A172 (cell line): ENCODE measurements at places on chromosomes 1 and 21. TPM values are rescaled to one million over a fixed set of nuclear protein-coding genes. Genes with fewer than 3 reads are reported as not detected.

DNA sequence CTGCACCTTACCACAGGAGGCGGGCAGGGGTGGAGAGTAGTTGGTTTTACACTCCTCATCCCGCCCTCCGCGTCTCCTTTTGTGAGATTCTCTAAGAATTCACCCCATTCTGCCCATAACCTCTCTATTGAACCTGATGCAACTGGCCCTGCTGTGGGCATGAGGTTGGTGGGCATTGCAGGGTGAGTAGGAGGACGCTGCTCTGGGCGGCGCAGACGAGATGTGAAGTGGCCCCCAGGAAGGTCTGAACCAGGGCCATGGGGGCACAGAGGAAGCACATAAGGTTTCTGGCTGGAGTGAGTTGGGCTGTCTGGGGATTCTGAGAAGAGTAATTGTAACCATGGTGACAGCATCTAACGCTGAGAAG lies 8.8 kb downstream of the PADI1 start:
- no peak for DNase-seq

Gene ASH1L
- total RNA-seq, result 20.1 and 26.8 TPM in 2 replicates

DNA sequence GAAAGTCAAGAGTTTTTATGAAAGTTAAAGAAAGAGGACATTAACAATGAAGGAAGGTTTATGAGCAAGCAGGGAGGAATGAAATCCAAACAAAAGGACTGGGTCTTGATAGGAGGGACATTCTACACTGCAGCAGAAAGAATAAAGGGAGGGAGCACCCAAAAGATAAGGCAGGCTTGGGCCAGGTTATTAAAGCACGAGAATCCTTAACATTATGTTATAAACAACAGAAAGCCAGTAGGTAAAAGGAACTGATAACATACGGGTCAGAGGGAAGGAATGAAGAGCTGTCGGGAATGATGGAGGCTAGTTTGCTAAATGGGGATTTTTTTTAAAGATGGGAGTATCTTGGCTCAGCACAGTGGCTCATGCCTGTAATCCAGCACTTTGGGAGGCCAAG lies 19.4 kb downstream of the LPGAT1 start:
- DNase-seq, result no peak

DNA sequence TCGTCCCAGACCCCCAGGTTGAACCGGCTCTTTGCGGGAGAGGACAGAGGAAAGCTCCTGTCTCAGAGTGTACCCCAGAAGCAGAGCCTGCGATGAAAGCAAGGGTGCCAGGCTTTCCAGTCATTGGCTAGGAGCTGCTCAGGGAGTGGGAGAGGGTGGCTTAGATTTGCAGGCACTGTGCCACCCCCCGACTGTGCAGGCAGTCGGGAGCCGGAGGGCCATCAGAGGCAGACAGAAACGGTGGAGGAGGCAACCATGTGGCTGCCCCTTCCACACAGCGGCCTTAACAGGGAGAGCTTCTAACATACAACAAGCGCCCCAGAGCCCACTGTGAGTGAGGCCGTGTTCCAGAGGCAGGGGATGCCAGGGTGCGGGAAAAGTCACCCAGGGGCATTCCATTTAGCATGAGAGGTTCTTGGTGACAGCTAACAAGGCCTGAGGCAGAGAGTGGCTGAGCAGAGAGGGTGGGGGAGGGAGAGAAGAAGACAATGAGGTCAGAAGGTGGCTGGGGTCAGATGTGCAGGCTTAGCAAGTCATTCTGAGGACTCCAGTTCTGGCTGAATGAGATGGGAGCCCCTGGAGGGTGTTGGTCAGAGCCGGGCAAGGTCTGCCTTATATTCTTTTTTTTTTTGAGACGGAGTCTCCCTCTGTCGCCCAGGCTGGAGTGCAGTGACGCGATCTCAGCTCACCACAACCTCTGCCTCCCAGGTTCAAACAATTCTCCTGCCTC lies 9.5 kb upstream of the C1orf167 start:
- DNase-seq, result no peak

DNA sequence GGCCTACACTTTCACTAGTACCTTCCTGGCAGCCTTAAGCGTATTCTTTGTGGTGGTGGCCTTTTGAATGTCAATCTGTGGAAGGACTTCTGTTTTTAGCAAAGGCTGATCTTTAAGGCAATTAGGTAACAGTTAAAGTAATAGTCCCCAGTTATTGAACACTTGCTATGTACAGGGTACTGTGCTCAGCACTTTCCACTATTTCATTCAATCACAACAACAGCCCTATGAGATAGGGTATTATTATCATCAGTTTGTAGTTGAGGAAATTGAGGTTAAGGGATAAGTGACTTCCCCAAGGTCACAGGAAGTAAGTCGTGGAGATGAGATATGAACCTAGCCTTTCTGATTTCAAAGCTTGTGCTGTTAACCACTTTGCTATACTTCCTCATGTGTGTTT lies 185.7 kb downstream of the ST6GALNAC3 start:
- DNase-seq, result no peak

Gene AQP10
- not detected in 2 replicates for total RNA-seq

GRCh38 chr21:38884440-38884839 lies 78.7 kb downstream of the ETS2 start:
- no peak for DNase-seq

Gene FCER1G
- not detected in 2 replicates for total RNA-seq

GRCh38 chr1:245128381-245129101 lies 26.2 kb upstream of the KIF26B start:
- DNase-seq, result no peak

GRCh38 chr1:3736131-3736561 lies 16.1 kb upstream of the CCDC27 start:
- no peak for DNase-seq

GRCh38 chr1:203287109-203287893 lies 18.0 kb upstream of the BTG2 start:
- no peak for DNase-seq

DNA sequence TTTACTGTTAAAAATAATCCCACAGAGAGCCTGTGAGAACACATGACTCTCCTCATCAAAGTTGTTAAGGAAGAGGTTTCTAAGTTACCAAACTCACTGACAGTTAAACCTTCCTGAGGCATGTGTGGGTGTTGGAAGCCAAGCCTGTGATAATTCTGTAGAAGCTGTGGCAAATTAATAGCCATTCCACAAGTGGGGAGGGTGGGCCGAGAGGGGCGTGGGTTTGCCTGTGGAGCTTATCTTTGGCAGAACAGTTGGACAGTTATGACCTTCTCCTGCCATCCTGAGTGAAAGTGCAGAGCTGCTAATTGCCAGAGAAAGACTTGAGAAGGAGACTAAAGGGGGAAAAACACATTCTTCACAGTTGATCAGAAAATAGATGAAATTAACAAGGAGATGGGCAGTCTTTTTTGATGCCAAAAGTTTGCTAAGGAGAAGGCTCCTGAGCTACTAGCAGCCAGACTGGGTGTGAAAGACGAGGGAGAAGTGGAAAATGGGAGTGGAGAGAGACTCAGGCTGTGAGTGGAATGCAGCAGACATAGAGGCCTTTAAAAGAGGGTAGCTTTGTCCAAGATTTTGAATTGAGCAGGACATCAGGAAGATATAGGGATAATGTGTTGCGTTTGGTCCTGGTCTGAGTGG lies 1.6 kb upstream of the PLA2G2C start:
- no peak for DNase-seq

Gene OR2T2
- total RNA-seq, result not detected in 2 replicates

DNA sequence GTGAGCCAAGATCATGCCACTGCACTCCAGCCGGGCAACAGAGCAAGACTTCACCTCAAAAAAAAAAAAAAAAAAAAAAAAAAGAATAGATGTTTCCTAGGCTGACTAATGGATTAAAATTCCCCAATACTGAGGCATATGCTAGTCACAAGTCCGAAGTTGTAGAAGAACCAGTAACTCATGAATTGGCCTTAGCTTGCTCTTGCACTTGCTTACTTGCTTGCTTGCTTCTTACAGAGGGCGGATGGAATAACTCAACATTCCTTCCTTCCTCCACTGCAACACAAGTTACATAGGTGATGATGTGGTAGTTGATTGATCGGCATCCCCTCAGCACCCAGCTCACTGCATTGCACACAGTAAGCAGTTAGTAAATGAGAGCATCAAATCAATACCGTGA lies 2.8 kb upstream of the TARS2 start:
- no peak for DNase-seq

- DNase-seq, result no peak
These were observed 18.2 kb downstream of the KIF1B start for GRCh38 chr1:10228528-10228927.

Gene KCNT2
- total RNA-seq, result 0.86 and 1.2 TPM in 2 replicates

Gene HRNR
- total RNA-seq, result not detected in 2 replicates

DNA sequence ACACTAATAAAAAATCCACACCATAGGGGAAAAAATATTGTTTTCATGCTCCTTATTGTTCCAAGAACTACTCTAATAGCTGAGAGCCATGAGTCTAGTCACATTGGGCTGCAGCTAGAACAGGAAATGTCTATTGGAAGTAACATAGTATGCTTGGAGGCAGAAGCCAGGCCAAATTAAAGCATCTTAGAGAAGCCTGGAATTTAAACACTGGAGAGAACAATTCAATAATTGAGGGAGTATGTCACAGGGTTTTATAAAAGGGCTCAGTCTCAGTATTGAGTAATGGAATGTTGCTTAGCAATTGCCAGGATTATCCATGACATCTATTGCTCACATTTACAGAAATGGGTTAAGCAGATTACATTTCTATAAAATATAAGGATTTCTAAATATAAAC lies 471.3 kb downstream of the LMO4 start:
- no peak for DNase-seq

- DNase-seq, result no peak
These were observed 166.4 kb downstream of the PSMG1 start for GRCh38 chr21:39016740-39017315.

Gene OR2M3
- 0.12 and 0.19 TPM in 2 replicates for total RNA-seq

GRCh38 chr1:174982971-174983689 lies 16.6 kb upstream of the CACYBP start:
- peak; percentile 55 for DNase-seq

Gene FCAMR
- total RNA-seq, result not detected in 2 replicates

DNA sequence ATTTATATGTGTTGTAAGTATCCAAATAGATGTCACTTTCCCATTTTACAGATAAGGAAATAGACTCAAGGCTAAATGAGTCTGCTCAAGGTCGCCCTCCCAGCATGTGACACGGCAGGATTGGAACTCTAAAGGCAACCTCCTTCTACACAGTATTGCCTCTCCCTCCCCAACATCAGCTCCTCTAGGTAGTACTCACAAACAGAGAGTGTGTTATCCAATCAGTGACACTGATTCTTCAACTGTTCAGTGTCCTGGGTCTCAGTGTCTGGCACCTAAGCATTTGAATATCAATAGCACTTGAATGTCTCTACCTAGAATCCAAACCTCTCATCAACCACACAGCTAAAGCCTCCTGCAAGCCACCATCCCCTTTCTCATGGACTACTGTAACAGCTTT lies 87.1 kb downstream of the DAB1 start:
- no peak for DNase-seq

- no peak for DNase-seq
These were observed 11.3 kb upstream of the BACH1 start for GRCh38 chr21:29287383-29287782.

DNA sequence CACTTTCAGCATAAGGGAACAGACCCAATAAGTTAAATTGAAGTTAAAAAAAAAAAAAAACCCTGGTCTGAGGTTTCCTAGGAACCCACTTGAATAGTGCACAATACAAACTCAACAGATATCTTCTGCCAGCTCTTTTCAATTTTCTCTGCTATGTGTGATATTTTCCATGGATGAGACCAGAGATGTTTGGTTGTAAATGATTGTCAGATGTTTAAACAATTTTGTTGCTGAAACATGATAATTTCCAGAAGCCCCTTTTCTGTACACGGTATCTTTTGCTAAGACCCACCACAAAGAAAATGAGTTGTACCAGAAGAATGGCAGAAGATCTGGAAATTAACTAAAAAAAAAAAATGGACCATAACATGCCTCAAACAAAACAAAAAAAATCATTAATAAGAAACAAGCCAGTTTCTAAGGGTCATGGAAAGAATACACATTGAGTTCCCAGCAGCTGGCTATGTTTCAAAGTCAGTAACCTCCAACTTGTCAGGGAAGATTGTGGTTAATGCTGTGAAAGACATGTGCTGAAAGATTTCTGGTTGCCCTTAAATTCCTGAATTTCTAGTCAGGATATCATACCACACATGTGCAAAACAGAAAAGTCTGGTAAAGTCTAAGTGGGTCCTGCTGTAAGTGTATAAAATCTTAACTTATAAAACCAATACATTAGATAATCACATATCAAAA lies 35.6 kb upstream of the MGST3 start:
- DNase-seq, result no peak

DNA sequence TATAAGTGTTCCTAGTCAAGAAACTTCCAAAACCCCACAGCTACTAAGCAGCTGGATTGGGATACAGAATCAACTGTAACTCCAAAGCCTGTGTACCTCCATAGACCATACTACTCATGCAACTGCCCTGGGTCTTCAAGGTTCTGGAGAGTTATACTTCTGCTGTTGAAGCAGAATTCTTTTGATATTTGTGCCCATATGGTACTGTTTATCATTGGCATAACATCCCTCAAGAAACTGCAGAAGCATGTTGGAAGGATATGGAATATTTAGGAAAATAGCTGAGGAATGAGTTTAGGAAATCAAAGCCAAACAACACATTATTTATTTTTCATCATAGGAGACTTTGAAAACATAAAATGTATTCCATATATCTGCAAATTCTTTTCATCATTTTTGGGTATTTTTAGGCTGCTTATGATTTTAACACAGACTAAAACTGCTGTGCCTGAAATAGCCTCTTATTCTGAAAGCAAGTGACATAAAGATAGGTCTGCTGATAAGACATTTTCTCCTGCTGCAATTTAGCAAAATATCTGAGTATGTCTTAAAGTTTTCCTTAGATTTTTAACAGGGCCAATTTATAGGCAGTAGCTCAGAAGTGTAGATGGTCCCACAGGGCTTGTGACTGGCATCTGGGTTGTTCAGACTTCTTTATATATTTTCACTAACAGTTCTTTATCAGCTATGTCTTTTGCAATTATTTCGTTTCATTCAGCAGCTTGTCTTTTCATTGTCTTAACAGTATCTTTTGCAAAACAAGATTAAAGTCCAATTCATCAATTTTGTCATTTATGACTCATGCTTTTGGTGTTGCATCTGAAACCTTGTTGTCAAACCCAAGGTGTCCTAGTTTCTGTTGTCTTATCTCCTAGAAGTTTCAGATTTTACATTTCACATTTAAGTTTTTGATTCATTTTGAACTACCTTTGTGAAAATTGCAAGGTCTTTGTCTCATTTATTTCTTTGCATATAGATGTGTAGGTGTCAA lies 41.1 kb upstream of the ZNF124 start:
- DNase-seq, result peak; percentile 21

DNA sequence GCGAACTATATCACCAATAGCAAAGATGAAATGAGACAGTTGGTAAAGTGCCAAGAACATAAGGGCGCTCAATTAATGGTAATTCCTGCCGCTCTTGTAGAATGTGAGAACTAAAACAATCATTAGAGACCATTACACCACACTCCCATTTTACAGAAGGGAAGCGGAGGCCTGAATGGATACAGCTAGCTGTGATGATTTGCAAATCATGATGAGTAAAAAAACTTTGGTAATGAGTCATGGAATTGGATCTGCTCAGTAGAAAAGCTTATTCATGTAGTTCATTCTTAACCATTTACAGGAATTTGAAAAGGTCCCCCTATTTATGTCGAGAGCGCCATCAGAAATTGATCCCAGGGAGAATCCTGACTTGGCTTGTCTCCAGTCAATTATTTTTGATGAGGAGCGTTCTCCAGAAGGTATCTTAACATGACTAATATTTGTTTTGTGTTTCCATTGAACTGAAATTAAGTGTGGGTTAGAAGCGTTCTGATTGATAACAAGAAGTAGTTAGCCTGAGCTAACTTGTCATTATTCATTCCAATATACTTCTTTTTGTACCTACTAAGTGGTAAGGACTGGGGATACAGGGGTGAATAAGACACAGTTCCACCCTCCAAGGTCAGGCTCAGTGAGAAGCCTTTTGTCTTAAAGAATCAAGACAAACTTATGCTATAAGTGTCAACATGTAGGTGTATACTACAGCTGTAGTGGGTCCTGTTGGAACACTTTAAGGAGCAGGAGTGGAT lies 812 bp downstream of the TTC4 start:
- peak; percentile 44 for DNase-seq
